ENCODE measurements at places on chromosomes 7 and 10.

DNA sequence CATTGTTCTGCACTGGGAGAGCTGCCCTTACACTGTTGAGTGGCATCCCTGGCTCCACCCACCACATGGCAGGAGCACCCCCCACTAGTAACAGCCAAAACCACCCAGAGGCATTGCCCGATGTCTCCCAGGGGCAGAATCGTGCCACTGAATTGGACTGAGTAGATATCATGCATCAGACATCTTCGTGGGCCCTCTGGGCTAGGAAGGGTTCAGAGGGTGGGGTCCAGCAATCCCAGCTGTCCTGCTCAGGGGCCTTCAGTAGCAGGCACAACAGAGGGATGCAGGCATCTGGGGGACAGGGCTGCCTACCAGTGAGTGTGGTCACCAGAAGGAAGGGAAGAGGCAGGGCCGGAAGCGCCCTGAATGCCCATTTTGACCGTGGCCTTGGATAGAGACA, 119.7 kb upstream of the PPP2R2D start:
- peak; percentile 63 for DNase-seq

GRCh38 chr10:127945341-127945758, 38.4 kb downstream of the PTPRE start:
- no peak for DNase-seq

DNA sequence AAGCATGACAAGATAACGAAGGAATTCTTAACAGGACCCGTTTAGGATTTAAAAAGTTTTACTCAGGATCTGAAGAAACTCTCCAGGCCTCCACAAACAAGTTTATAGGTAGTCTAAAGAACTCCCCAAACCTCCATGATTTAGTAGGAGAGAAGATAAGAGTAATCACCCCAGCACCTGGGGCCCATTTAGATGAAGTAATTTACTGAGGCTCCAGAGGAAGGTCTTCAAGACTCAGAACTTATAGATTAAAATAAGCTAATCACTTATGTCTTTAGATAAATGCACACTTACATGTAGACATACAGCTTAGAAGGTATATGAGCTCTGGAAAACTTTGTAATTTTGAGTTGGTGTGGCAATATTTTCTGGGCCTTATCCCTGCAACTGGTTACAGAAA, 123.8 kb downstream of the HBP1 start:
- no peak for DNase-seq

DNA sequence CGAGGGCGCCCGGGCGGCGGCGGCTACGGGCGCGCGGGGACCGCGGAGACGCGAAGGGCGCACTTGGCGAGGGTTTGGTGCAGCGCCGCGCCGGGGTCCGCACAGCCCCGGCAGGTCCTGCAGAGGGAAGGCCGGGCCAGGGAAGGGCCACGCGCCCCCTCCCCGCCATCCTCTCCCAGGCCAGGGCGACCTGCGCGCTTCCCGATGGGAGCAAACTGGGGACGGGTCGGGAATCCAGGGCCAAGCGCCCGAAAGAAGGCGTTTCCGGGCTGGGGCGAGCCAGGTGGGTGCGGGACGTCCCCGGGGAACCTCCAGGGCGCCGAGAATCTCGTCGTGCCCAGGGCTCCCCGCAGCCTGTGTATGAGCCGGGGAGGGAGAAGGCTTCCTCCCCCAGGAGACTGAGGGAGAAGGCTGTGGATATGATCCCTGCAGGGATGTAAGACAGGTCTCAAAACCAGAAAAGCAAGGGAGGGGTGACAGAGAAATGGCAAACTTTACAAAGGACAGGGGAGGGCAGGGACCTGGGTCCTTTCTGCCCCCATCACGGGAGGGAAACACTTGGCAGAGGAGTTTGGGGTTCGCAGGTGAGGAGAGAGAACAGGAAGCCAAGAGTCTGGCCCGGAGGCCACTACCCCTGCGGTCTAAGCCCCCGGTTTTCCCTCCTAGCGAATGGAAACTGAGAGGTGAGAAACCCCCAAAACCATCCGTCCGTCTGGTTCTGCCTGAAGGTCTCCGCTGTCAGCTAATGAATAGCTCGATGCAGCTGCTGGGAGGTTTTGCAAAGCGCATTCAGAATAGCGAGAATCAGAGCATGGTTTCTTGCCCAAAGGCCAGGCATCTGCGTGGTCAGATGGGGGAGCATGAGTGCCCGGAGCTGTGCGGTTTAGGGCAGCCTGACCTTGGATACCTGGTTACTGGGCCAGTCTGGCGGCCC, 674 bp downstream of the AMZ1 start:
- DNase-seq, result no peak

- no peak for DNase-seq
These were observed 160.9 kb upstream of the BMPER start for GRCh38 chr7:33744293-33745075.

GRCh38 chr7:48931481-48931880, 7.1 kb downstream of the CDC14C start:
- no peak for DNase-seq

DNA sequence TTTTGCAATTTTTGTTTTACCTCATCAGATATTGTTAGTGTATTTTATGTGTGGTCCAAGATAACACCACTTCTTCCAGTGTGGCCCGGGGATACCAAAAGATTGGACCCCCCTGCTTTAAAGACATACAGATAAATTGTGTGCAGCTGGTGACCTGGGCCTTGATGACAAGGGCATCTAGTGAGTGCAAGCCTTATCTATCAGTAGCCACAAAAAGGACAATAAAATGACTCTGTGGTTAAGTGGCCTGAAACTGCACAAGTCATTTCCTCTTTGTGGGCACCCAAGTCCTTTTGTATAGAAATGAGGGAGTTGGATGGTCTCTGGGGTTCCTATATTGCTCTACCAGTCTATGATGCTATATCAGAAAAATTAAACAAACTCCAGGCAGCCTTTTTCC, 98.1 kb downstream of the PARD3 start:
- no peak for DNase-seq

DNA sequence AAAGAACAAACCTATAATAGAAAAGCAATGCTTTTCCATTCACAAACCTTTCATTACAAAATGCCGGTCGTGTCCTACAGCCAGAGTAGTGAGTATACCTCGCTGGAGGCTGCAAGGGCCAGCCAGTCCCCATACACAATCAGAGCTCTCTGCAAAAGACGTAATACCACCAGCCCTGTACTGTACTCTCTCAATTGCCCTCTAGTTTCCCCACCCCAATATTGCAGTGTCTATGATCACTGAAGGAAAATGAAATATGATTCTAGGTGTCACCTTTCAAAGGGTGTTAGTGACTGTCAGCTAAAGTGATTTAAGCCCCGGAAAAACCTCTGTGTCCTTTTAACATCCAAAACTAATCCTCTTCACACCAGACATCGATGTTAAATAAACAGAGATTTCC, 24.8 kb downstream of the PLXNA4 start:
- no peak for DNase-seq

DNA sequence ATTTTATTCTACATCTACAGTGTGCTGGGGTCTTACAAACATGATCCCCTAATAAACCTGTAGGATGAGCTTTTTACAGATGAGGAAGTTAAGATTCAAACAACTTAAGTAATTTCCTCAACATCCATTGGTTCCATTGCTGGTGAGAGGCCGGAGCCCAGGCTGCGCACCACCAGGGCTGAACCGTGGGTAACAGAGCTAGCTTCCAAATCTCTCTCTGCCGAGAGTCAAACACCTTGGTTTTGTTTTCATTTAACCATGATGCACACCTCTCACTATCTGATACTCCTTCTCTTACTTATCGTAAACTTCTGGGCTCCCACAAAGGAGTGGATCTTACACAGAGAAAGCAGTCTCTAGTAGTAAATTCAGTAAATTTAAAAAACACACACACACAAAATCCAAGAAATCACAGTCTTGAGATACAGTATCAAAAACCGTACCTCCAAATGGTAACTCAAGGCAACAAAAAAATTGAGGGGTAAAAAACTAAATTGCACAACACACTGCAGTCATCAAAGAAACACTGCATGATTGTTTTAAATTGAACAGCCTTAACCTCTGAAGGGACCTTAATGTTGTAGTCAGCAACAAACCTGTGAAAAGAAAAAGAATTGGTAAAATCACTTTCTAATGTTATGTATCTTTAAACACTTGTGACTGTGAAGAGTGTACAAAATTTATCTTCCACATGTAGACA, 20.5 kb downstream of the SGMS1 start:
- no peak for DNase-seq

DNA sequence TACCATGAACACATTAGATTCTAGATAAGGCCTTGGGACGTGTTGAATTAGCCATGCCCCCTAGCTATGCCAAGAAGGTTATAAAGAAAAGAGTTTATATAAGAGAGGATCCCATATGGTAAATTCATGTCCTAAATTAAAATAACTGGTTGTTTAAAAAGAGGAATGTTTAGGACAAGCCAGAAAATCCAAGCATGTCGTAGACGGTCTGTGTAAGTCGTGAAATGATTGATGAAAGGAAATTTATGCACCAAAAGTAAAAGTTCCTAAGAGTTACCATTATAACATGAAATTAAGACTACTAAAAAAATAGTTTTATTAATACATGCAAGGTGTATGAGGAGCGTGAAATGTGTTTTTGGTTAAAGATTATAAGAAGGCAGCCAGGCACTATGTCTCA, 624.9 kb downstream of the ARL4A start:
- DNase-seq, result no peak

DNA sequence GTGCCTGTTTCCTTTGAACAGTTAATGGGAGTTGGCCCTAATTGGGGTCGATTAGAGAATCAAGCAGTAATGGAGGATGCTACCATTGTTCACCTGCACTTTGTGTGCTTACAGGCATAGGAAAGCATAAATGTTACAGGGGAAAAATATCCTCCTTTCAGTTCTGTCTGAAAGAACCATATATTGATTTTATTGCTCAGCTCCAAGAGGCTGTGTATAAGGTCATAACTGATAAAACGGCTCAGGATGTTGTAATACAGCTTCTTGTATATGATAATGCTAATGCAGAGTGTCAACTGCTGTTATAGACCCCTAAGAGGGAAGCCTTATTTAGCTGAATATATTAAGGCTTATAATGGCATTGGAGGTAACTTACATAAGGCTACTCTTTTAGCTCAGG, 32.9 kb upstream of the AKR1C2 start:
- no peak for DNase-seq

GRCh38 chr10:74754381-74754821, 72.0 kb upstream of the KAT6B start:
- no peak for DNase-seq

- DNase-seq, result no peak
These were observed 349.6 kb downstream of the CDC14C start for GRCh38 chr7:49273897-49274296.

DNA sequence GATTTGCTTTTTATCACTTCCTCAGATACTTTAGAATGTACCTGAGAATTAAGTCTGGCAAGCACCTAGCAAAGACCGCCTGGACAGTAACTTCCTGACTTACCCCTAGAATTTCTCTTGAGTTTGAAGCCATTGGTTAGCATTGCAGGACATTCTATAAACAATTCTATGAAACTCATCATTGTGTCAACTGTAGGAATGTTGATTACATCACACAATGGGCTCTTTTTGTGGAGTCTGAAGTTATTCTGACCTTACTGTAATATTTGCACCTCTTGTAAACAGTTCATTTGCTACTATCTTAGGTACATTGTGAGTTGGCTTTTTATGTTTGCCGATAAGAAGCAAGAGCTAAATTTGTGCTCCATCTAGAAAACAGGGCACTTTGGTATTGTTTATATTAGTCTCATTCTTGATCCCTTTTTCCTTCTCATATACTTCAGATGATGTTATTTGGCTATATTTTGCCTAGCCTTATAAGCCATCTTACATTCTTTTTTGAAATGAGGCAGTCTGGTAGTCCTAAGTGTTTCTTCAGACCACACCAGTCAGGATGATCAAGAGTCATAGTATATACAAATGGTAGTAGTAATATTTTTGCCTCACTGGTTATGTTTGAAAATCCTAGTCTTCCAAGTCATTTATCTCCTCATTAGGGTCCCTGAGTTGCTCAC, 52.4 kb downstream of the CASD1 start:
- DNase-seq, result no peak

GRCh38 chr10:99621454-99622251, 1.4 kb upstream of the SLC25A28 start:
- DNase-seq, result no peak

DNA sequence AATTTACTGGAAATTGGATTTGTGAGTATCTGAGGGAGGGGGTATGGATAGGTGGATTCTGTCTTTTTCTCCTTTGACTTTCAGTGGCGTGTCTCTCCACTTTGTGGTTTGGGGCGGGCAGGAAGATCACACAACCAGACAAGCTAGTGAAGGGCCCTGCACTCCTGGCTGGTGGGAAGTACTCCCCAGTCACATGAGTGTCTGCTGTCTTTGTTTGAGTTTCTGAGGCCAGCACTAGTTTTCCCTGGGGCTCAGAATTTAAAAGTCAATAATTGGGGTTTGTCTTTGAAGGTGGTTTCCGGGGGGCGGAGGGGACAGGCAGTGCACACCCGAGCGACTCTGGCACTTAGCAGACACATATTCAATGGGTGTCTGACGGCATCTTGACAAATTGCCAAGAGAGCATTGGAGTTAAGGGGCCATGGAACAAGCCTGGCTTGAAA, 120.1 kb downstream of the WDFY4 start:
- DNase-seq, result no peak

- no peak for DNase-seq
These were observed 30.8 kb upstream of the ZNF32 start for GRCh38 chr10:43679509-43679908.

DNA sequence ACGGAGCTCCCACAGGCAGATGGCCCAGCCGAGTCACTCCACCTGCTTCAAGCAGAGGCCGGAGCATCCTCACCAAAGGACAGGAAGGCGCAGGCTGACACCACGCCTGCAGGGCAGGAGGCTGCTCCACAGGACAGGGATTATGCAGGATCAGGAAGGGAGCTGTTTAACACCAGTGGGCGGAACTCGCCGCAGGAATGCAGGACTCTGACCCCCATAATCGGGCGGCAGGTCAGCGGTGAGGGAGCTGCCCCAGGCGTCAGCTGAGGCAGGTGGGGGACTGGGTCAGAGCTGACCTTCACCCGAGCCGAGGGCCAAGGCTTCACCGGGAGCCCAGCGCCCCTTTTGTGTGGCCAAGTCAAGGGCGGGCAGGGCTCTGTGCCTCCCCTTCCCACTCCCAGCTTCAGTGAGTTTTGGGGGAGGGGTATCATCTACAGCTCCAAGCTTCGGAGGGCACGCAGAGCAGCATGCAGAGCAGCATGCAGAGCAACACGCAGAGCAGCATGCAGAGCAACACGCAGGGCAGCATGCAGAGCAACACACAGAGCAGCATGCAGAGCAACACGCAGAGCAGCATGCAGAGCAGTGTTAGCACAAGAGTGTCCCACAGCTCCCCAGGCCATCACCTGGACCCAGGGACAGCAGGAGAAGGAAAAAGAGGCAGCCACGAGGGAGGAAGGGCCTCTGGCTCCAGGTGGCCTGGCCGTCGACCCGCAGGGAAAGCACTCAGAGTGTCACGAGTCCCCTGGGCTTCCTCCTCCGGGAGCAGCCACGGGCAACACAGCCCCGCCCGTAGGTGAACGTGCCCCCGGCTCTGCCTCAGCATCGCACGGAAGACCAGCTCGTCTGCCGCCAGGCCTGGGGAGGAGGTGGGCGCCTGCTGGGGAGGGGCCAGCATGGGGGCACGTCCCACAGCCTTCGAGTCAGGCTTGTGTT, 151.7 kb upstream of the PPP2R2D start:
- no peak for DNase-seq

- DNase-seq, result peak; percentile 92
These were observed 8.0 kb upstream of the HSPB1 start for GRCh38 chr7:76294344-76295024.

- no peak for DNase-seq
These were observed 12.2 kb downstream of the CPA2 start for GRCh38 chr7:130278860-130279259.

- DNase-seq, result no peak
These were observed 155.3 kb upstream of the ZMIZ1 start for GRCh38 chr10:78913219-78914059.

All from osteocyte (in vitro differentiated cells).